Stimulated activated CD4-positive, alpha-beta T cell treated with anti-CD3 and anti-CD28 coated beads, Interleukin-12 subunit alpha, Interleukin-12 subunit beta, amount 100 ng/mL, for 24 hours (primary cell): ENCODE measurements at places on chromosomes 5 and 9.

DNA sequence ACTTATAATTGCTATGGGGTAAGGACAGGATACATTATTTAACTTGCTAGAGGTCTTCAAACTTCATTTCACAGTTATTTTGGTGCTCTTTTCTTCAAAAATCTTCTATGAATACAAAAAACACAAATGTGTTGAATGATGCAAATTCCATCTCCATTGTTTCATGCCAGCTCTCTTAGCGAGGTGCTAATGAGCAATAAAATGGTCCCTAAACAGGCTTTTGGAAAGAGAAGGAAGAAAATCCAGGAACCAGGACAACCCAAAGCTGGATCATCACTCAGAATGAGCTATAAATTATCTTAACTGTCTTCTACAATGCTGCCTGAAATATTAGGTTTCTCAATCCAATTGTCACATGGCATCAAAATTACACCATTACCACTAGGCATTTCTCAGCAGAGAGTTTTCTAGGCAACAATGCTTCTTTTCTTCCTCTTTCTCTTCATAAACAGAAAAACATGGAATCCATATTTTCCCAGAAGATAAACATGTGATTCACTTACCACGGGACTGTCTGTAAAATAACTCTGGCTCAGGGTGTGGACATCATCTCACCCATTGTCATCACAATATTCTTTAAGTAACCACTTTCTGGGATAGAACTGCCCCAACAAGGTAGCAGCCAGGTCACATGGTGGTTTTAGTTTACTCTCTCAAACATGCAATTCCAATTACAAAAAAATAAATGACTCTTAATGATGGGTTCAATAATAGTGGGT lies 249.4 kb downstream of the NPR3 start:
- DNase-seq = no peak

DNA sequence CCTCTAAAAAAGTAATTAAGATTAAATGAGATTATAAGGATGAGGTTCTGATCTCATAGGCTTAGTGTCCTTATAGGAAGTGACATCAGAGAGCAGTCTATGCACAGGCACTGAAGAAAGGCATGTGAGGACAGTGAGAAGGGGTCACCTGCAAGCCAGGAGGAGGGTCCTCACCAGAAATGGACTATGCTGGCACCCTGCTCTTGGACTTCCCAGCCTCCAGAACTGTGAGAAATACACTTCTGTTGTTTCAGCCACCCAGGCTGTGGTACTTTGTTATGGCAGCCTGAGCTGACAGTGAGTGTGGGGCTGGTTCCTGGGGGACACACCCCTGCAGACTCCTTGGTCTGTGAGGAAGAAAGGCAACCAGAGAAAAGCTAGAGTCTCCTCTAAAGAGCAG lies 34.7 kb upstream of the IL6ST start:
- no peak for DNase-seq

DNA sequence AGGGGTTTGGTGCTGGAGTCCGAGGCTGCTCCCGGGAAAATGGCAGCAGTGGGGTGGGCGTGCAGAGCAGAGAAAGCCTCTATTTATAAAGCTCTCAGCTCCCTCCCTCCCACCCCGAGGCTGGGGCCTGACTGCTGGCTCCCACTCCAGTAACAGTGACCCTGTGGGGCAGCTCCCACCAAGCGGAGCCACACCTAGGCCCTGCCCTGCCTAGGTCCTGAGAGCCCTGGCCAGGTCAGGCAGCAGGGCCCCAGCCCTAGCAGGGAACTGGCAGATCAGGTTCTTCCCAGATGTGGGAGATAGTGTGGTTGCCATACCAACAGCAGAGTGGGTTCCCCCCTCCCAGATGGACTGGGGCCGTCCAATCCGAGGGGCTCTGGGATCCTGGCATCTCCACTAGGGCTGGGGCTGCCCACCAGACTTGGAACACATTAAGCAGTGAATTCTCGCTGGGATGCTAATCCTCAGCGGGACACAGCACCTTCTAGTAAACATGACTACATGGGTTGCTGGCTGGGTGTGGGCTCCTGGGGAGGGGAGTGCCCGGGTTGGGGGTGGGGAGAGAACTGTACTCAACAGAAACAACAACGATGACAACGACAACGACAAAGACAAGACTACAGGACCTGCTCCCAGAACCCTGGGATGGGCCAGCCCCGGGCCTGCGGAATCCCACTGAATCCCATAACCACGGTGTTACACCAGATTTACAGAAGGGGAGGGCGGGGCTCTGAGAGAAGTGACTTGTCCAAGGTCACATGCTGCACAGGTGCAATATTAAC lies 1.5 kb downstream of the SH3GLB2 start:
- no peak for DNase-seq

- DNase-seq = no peak
Observed at GRCh38 chr5:126826619-126827215, 49.8 kb downstream of the LMNB1 start.

GRCh38 chr9:85871008-85871407 lies 69.9 kb upstream of the NAA35 start:
- no peak for DNase-seq

DNA sequence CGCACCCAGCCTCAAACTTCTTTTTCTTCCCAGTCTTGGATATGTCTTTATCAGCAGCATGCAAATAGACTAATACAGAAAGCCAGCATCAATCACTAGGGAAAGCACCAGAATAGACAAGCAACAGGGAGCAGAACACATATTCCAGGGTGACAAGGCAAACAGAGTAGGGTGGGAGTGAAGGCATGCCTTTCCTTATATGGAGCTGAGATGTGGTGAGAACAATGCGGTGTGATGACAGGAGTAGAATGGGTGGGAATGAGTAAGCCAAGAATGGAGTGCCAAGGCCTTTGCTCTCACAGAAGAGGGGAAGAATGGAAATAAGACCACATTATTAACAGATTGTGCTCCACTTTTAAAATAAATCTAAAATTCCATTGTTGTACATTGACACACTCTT lies 115.6 kb downstream of the CETN3 start:
- DNase-seq = no peak

GRCh38 chr5:113117543-113118115 lies 141.0 kb downstream of the DCP2 start:
- DNase-seq = no peak

GRCh38 chr5:148653291-148653835 lies 964 bp downstream of the HTR4 start:
- no peak for DNase-seq

DNA sequence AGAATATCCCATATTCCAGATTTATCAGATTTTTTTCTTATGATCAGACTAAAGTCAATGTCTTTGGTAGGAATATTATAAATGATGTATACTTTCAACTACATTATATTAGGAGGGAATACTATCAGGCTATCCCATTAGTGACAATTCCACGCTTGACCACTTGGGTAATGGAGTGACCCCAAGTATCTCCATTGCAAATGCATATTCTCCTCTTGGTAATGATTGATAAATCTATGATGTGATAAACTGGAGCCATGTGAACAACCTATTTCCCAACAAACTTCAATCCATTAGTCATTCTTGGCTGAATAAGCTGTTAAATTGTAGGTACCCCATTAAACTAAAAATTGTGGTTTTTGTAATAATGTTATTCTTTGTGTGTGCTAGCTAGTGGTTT lies 12.2 kb upstream of the MPDZ start:
- no peak for DNase-seq
